PC-3 (cell line): ENCODE measurements at places on chromosomes 3 and 15. TPM values are rescaled to one million over a fixed set of nuclear protein-coding genes. Genes with fewer than 3 reads are reported as not detected.

The ACTRT3 gene
- total RNA-seq = 2.6 and 4.1 TPM in 2 replicates

The LRRC3B gene
- not detected in 2 replicates for total RNA-seq

DNA sequence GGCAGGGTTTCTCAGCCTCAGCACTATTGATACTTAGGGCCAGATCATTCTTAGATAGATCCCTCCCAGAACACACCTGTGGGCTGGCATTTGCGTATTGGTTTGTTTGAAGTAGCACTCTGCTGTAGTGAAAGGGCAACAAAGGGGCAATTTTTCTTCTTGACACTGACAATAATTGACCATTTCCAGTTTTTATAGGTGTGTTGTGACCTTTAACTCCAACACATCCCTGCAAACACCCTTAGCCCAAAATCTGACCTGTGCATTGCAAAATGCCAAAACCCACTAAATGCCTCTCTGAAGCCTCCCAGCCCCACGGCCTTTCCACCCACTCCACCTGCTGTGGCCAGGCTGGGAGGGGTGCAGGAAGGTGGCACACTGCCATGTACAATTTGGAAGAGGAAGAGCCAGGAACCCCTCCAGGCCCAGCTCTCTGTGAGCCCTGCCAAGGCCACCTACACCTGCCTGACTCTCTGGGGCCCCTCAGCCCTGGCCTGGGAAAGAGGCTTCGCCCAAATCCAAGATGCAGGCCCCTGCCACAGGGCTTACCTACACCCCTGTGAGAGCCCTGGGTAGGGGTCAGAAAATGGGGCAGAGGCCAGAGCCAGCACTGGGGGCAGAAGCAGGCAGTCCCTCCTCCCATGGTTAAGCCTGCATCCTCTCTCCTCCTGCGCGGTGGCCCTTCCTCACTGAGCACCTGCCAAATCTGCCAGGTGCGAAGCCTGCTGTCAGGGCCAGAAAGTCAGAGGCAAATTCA is 9.6 kb upstream of the CYP11A1 start:
- no peak for DNase-seq

The CFAP100 gene
- total RNA-seq = not detected in 2 replicates

The P2RY13 gene
- total RNA-seq = not detected in 2 replicates

The TMIE gene
- total RNA-seq = 0.52 and 0.66 TPM in 2 replicates

GRCh38 chr3:18778598-18778997 is 353.5 kb upstream of the SATB1 start:
- DNase-seq = no peak

DNA sequence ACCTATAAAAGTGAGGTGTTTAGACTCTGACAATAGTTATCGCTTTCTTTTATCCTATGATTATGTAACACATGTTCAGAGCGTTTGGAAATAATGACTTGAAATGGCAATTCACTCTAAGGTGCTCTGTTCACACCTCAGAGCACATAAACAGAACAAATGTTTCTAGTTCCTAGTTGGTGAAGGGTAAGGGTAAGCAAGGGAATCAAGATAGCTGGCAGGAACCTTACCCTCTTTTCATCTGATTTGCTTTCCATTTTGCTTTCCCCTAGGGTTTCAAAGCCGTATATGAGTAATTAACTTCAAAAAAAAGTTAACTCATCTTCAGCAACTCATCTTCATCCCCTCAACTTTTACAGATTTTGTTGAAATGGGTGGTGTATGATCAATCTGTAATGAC is 2.3 kb upstream of the ATOSA start:
- DNase-seq = no peak

DNA sequence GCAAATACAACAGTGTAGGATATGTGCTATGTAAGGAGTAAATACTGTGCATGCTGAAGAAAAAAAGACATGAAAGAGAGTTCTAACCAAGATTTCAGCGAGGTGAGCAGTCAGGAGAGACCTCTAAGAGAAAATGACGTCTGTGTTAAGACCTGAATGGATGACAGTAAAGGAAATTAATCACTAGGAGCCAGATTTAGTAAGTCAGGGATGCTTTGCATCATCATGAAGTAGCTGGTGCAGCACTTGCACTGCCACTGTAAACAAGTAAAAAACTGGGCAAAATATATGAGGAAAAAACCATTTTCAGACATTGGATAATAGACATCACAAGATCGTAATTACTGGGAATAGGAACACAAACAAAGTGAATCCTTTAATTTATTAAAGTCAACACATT is 32.6 kb downstream of the RTP4 start:
- no peak for DNase-seq

GRCh38 chr3:27095553-27096222 is 273.5 kb downstream of the NEK10 start:
- DNase-seq = no peak

DNA sequence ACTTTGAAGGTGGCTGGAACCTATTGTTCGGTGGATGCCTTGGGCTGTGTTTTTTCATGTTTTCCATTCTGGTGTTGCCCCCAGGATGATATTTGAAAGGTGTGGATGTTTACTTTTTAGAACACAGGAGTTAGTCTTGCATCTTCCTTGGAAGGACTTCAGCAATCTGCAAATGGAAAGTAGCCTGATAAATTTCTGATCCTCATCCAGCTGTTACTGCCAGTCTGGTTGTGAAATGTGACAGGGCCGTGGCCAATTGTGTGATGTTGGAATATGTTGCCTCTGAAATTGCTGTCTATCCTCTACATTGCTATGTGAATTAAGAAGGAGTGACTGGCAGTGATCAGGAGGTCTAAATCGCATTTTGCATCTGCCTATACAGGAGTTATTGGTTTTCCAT is 382.5 kb upstream of the C2CD4B start:
- DNase-seq = no peak

DNA sequence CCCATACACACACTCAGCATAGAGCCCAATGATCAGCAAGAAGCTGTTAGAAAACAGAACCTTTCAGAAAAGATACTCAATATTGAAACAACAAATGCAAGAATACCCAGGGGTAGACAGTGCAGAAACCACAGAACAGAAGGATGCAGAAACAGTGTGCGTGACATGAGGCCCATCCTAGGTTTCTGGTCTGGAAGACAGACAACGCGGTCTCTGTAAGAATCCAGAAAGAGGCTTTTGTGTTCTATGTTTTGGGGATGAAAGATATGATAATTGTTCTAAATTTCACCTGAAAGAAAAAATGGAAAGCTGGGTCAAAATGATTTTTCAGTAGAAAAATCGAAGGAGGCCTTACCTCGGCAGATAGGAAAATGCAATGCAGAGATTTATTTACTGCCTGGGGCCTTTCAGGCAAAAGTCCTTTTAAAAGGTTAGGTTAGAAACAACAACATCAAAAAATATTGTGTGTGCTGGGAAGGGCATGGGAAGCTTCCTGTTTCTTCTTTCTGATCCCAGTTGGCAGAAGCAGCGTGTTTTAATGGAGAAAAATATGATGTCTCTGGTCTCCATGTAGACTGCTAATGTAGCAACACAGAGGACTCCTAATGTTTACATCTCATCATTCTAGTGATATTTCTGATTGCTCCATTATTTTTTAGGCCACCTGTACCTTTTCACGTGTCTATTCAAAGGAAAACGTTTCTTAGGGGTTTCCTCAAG is 17.0 kb downstream of the SYNM start:
- DNase-seq = no peak

DNA sequence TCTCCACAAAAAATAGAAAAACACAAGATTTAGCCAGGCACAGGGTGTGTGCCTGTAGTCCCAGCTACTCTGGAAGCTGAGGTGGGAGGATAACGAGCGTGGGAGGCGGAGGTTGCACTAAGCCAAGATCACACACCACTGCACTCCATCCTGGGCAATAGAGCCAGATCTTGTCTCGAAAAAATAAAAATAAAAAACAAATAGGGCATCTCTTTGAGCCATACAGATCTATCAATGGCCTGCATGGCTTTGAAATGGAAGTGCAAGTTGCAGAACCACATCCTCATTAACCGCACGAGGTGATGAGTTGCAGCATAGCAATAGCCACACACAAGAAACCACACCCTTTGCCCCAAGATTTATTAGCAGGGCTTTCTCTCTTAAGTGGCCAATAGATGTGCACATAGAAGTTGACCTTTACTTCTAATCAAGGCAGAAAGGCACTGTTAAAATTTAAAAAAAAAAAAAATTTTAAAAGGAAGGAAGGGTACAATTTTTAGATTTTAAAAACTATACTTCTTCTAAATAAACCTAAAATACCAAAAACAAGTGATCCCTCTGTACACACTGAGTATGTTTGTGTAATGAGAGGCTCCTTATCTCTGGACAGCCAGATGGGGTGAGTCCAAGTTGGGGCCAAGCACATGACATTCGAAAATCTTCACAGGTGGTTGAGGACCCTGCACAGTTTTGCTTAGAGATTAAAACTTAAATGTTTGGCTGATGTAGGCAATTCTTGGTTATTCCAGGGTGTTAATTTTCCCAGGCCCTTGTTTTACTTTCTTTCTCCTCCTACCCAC is 53.4 kb downstream of the FILIP1L start:
- DNase-seq = no peak

- no peak for DNase-seq
Measured at GRCh38 chr15:82804575-82804949, 1.3 kb downstream of the FSD2 start.

GRCh38 chr3:131174752-131175151 is 148.1 kb downstream of the NEK11 start:
- DNase-seq = peak; percentile 25

GRCh38 chr3:179233043-179233442 is 17.9 kb downstream of the KCNMB3 start:
- no peak for DNase-seq

The OXSM gene
- 13.7 and 21.4 TPM in 2 replicates for total RNA-seq

DNA sequence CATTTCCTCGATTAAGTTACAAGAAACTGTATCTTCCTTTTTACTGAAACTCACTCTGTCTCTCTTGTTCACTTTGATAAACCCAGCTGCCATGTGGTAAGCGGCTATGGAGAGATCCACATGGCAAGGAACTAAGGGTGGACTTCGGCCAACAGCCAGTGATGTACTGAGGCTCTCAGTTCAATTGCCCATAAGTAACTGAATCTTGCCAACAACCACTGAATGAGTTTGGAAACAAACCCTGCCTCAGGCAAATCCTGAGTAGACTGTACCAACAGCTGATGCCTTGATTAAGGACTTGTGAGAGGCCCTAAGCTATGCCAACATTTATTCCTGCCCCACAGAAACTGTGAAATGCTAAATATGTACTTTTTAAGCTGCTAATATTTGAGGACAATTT is 433.5 kb downstream of the PLOD2 start:
- no peak for DNase-seq

DNA sequence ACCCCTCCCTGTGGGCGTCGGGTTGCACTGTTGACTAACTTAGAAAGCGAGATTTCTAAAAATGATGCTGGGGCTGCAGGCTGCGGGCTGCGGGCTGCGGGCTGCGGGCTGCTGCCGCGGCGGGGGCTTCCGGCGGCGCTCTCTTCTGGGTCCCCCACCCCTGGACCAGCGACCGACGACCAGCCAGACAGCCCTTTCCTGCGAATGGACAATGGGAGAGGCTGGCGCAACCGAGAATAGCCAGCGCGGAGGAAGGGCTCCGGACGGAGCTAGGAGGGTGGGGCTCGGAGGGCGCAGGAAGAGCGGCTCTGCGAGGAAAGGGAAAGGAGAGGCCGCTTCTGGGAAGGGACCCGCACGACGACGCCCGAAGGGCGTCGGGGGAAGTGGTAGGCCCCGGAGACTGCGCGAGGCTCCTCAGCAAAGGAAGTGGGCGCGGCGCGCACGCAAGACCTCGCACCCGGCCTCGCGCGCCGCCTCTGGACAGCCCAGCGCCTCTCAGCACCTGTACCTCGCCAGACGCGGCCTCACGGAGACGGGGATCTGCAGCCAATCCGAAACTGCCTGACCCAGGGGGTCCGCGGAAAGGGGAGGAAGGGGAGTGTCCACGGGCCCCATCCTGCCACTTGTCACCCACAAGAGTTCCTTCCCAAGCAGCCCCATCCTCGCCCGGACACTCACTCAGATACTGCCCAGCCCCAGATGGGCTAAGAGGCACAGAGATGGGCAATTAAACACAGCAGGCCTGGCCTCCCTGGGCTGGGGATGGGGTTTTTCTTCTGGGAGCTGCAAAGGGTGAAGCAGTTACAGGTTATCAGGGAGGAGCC is 70.7 kb downstream of the SLC12A8 start:
- no peak for DNase-seq

- DNase-seq = no peak
Measured at GRCh38 chr3:79249701-79250100, 518.1 kb downstream of the ROBO1 start.

GRCh38 chr15:65211482-65211982 is 259 bp upstream of the CILP start:
- no peak for DNase-seq

The KIF15 gene
- total RNA-seq = 19.1 and 31.8 TPM in 2 replicates
